NCI-H510A treated with DMSO at 0.1 percent for 48 hours (cell line): ENCODE measurements at places on chromosomes 5 and 9.

DNA sequence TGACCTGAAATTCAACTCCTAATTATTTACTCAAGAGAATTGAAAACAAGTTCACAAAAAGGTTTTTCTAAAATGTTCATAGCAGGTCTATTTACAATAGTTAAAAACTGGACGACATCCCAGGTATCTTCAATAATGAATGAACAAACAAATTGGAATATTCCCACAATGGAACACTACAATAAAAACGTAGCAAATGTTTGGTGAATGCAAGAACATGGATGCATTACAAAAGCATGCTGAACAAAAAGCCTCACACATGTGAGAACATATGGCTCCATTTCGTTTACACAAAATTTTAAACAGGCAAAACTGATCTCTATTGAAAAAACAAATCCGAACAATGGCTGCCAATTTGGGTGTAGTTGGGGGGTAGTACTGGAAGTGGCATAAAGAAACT, 669.9 kb downstream of the MTRR start:
- no peak for DNase-seq

GRCh38 chr5:139199321-139199720, 1.2 kb upstream of the SIL1 start:
- no peak for DNase-seq

DNA sequence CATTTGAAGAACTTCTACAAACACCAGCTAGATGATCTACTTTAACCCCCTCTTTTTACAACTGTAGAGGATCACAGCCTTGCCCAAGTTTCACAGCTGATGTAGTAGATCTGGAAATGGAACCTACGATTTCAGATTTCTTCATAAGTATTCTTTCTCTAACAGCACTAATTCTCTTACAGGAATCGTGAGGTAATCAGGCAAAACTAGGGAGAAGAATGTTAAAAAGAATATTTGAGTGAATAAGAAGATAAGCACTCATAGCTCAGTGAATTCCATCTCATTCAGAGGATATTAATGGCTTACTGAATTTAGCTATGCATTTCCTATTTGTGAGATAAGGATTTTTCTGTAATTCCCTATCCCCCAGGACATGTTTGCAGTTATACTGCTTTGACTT, 42.1 kb downstream of the NADK2 start:
- no peak for DNase-seq

DNA sequence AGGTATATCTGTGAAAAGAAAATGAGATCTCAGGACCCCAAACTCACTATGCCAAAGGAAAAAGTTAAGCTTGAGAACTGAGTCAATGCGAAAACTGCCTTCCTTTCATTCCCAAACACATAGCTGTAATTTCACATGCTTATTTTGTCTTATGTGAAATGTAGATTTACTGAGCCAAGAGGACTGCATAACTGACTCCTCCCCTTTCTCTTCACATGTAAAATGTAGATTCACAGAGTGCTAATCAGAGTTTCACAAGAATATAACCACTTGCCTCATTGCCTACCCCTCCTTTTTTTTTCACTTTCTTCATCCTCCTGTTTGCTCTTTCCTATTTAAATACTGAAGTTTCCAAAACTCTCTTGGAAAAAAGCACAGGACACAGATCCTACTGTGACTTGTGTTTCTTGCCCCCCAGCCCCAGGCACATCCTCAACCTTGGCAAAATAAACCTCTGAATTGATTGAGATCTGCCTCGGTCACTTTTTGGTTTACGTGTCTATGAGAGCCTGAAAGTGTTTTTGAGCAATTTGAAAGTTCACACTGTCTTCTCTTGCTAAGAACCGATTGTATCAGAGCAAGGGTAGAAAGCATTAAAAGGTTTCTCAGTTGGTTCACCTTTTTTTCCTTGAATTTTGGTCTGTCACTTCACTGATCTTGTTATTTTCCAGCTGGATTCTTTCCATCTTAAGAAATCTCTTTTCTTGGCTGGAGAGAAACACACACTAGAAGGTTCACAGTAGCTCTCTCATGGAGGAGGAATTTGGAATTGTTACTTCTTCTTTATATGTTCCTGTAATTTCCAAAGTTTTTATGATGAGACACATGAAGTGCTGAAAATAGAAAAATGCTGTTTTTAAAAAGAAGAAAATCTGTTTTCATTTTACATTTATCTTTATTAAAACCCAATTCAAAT, 44.8 kb upstream of the SNAPC3 start:
- no peak for DNase-seq

GRCh38 chr9:2053883-2054845, 39.0 kb downstream of the SMARCA2 start:
- DNase-seq: no peak

GRCh38 chr9:88872192-88872946, 118.9 kb upstream of the S1PR3 start:
- DNase-seq: no peak

DNA sequence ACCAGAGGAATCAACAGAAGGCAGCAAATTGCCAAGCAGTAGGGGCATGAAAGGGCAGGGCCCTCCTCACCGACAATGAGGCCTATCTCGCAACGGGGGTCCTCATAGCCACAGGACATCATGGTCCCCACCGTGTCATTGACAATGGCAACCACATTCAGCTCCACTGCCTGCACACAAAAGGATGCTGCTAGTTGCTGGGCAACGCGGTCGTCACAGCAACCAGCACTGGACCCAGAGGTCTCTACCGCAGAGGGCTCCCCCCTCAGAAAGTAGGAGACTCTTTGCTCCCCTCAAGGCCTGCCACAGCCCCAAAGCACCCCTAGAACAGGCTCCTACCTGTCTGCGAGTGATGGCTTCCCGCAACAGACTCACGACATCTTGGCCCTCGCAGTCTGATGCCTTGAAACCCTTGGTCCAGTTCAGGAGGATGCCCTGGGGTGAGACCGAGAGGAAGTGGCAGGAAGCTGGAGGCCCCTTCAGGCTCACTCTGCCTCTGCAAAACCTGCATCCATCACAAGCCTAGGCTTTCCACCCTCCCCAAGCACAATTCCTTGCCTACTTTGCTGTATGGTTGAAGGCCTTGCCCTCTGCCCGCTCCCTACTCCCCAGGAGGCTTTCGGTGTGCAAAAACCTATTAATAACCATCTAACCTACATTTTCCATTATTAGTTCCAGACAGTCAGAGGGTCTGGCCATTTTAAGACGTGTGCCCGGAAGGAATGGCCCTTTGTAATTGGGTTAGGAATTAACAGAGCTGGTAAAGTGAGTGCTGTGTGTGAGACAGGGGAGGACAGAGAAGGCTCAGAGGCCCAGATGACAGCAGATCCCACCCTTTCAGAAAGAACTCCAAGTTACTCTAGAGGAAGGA, 15.2 kb downstream of the HK3 start:
- DNase-seq: no peak
